ENCODE measurements at places on chromosomes 7 and 10. TPM values are rescaled to one million over a fixed set of nuclear protein-coding genes. Genes with fewer than 3 reads are reported as not detected.

- DNase-seq, result no peak
These were observed 11.7 kb downstream of the CASP2 start for GRCh38 chr7:143299840-143300239.

AMZ1 gene
- total RNA-seq, result not detected

DNA sequence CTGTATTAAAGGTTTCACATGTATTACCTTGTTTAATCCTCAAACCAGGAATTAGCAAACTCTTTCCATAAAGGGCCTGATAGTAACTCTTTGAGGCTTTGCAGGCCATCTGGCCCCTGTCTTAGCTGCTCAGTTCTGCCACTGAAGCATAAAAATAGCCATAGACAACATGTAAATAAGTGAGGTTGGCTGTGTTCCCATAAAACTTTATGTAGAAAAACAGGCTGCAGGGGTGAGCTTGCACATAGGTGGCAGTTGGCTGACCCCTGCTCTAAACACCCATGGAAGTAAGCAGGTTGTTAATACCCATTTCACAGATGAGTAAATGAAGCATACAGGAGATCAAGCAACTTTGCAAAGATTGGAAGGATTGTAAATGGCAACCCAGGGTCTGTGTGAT is 1279.2 kb upstream of the AUTS2 start:
- no peak for DNase-seq

GRCh38 chr7:137546009-137546408 is 202.5 kb upstream of the PTN start:
- DNase-seq, result no peak

DNA sequence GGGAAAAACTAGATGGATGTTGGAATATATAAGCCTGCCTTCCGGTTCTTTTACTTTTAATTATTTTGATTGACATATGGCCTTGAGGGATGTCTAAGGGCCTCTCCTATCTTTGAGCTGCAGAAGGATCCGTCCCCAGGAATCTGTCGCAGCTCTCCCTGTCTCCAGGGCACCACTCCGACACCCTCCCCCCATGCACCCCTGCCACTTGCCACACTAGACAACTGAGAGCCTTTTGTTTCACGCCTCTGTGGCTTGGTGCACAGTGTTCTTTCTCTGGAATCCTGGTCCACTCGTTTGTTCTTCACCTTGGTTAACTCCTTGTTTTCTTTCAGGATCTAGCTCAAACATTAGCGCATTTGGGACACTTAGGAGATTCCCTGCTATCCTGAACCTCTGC is 124.1 kb upstream of the EFCAB10 start:
- DNase-seq, result no peak

VGF gene
- total RNA-seq, result 0.14 TPM

NYAP1 gene
- 2.4 TPM for total RNA-seq

OAT gene
- total RNA-seq, result 268 TPM

- no peak for DNase-seq
These were observed 1.2 kb downstream of the DLG5 start for GRCh38 chr10:77925410-77925794.

GRCh38 chr10:132632851-132633684 is 95.5 kb downstream of the INPP5A start:
- peak; percentile 14 for DNase-seq

ANKRD30A gene
- not detected for total RNA-seq

DNA sequence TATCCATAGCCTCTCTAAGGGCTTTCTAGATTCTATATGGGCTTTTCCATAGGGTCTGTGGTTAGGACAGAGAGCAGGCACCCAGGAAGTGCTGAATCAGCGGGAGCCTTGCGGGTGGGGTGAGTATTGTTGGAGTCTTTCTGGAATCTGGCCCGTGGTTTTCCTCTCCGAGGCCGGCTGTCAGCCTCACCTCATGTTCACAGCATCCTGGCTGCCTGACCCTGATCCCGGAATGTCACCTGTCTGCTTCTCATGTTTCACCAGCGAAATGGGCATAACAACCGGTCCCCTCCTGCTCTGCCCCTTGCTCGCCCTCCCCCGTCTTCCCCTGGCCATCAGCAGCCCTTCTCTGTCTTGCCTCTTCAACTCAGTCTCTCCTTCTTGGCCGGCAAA is 36.5 kb downstream of the DDIT4 start:
- DNase-seq, result no peak

GRCh38 chr7:52639981-52640380 is 395.5 kb upstream of the POM121L12 start:
- DNase-seq, result no peak

DNA sequence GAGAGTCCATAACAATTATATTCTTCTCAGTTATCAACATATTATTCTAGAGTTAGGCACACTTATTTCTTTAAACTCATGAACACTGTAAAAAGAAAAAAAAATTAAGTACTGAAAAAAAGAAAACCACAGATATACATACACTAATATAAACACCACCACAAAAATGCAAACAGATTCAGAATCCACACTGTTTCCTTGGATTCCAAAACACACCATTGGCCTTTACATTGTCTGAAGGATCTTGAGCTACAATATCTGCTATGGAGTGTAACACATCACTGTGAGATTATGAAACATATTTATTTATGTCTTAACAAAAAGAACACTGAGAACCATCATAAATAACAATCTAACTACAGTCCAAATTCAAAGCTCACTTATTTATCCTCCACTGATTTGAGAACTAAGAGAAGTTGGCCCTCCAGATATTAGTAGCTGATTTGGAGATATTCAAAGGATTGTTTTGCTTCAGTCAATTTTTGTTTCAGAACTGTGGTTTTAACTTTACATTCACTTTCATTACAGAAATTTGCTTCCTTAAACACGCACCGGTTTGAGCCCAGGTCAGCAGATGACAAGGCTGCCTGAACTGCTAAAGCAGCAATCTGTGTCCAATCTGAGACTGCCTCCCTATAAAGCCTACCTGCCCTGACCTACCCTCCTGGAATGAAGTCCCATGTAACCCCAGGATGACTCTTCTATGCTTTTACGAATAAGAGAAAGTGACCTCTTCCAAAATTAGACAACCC is 47.0 kb upstream of the CDK1 start:
- DNase-seq, result peak; percentile 38

GIMAP6 gene
- total RNA-seq, result not detected

DNA sequence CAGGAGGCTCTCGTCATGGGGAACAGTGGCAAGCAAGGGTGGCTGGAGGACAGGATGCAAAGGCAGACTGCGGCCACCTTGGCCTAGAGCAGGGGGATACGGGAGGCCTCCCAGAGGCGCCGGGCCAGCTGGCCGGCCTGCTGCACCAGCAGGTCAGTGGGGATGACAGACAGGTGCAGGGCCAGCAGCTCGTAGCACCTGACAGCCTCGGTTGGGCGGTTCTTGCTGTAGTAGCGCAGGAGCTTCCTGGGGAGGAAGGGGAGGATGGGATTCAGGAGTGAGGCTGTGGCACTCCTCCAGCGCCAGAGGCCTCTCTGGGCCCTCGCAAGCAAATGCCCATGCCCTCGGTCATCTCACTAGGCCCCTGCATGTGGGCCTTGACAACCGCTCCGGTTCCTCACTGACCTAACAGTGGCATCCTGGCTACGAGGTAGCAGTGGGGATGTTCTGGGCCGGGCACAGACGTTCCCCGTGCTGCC is 2.5 kb upstream of the PYROXD2 start:
- no peak for DNase-seq

PTCD1 gene
- 5.3 TPM for total RNA-seq
